Activated CD4-positive, alpha-beta T cell treated with anti-CD3 and anti-CD28 coated beads, Interleukin-10, Interleukin-2, amounts not matched to agents 100 ng/mL and 50 ng/mL, durations not matched to agents 16 hours and 8 hours (primary cell): ENCODE measurements at places on chromosomes 16 and 17.
A peak's percentile ranks its signal among the peaks of the same experiment; 100 is the strongest.

GRCh38 chr17:72111336-72111923 lies 9.4 kb upstream of the SOX9 start:
- DNase-seq: no peak

GRCh38 chr17:15462976-15463772 lies 4.2 kb downstream of the CDRT4 start:
- no peak for DNase-seq

DNA sequence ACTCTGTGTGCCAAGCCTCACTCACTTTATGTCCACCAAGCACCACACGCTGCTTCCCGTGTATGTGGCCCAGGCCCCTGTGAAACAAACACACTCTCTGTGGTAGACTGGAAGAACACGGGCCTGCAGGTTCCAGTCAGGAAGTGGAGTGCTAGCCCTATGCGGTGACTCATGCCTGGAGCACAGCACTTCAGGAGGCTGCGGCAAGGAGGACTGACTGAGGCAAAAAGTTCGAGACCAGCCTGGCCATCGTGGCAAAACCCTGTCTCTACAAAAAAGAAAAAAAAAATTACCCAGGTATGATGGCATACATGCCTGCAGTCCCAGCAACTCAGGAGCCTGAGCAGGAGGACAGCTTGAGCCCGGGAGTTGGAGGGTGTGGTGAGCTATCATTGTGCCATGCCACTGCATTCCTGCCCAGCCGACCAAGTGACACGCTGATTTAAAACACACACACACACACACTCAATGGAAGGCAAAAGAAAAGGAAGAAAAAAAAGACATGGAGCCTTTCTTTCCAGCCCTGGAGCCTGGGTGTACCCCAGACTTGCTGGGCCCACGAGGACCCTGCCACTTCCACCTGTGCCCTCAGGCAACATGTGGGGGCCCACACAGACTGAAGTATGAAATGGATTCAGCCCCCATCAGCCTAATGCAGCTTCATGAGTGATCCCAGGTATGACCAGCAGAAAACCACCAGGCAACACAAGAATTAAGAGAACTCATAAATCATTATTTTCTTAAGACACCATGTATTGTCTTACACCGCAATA lies 126.6 kb downstream of the ANKRD11 start:
- peak; percentile 81 for DNase-seq

DNA sequence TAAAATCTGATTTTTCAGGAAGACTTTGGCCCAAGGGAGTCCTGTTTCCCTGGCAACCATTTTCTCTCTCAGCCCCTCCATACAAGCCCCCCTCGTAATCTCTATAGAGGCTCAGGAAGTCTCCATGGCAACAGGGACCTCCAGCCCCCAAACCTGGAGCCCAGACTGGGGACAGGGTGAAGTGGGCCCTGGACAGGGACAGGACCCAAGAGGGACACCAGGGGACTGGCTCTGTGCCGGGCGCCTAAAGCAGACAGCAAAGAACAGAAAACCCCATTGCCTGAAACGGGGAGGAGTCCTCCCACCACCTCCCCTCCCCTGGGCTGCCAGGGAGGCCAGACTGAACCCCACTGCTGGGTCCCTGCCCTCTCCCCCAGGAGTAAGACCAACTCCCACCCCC lies 40.6 kb downstream of the CPNE2 start:
- no peak for DNase-seq

DNA sequence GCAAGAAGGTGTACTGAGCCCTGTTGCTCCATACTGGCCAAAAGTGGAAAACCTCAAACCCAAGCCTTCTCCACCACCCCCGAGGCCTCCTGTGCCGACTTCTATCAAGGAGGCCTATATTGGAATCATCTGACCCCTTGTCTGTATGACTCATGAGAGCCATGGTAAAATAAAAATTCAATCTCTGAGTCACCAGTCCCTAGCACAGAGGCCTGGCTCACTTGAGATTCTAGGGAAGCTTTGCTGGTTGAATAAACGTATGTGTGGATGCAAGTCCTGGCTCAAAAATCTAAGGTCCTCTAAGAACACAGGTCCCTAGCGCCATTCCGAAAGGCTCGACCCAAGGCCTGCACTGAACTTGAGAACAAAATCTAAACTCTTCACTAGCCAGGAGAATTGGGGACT lies 15.0 kb downstream of the NSMCE1 start:
- peak; percentile 57 for DNase-seq

GRCh38 chr17:50893183-50893993 lies 27.2 kb upstream of the TOB1 start:
- no peak for DNase-seq

GRCh38 chr16:56203052-56203451 lies 11.8 kb downstream of the GNAO1 start:
- peak; percentile 77 for DNase-seq
